ENCODE measurements at places on chromosomes 7 and 10.

- DNase-seq: no peak
Measured at GRCh38 chr7:156067156-156067555, 254.9 kb upstream of the SHH start.

DNA sequence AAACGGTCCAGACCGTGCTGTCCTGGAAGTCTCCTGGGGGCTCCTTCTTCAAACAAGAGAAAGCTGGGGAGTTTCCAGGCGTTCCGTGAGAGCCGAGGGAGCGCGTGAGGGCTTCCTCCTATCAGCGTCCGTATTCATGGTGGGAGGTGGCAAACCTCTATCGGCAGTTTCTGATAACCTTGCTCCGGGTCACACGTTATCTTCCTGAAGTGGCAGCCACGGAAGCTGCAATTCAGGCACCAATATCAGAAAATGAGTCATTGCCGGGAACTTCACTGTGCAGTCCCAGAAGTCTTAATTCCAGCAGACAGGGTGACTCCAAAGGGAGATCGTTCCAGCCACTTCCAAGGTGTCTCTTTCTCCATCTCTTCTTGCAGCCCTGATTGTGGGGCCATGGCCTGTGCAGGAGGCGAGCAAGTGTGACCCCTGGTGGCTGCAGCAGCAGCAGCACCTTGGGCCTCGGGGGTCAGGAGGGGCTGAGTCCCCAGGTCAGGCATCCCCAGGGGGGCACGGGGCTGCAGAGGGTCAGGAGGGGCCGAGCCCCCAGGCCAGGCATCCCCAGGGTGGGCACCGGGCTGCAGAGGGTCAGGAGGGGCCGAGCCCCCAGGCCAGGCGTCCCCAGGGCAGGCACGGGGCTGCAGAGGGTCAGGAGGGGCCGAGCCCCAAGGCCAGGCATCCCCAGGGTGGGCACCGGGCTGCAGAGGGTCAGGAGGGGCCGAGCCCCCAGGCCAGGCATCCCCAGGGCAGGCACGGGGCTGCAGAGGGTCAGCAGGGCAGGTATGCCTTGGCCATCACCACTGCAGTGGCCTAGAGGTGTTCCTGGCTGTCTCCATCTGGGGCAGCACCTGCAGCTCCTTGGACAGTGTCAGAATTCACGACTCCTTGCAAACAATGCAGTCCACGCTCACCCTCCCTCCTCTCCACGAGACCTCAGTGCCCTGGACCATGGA is 538.7 kb downstream of the DNAJB6 start:
- DNase-seq: no peak

DNA sequence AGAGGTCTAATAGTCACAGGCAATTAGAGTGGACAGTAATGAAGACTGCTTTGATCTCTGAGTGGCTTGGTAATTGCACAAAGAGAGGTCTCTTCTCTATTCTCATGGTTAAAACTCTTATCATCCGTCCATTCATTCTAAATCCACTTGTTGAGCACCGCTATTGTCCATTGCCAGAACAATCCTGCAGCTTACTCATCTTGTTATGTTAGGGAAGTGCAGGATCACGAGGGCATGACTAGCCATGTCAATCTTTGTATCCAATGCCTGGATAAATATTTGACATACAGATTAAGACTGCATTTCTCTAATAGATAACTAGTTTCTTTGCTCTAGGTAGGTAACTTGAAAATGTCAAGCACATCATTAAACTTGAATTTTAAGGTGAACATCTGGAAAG is 14.9 kb downstream of the SFTPD start:
- DNase-seq: no peak

GRCh38 chr7:105316578-105317344 is 72.0 kb downstream of the SRPK2 start:
- no peak for DNase-seq
